ENCODE measurements at places on chromosomes 3 and 15.

- no peak for DNase-seq
These were observed 16.8 kb downstream of the GABRR3 start for GRCh38 chr3:98018301-98018700.

GRCh38 chr3:60228823-60229222 is 1022.4 kb downstream of the FHIT start:
- DNase-seq, result no peak

GRCh38 chr3:135513106-135514059 is 452.1 kb upstream of the PPP2R3A start:
- no peak for DNase-seq

GRCh38 chr3:59107856-59108815 is 58.3 kb upstream of the CFAP20DC start:
- DNase-seq, result no peak

DNA sequence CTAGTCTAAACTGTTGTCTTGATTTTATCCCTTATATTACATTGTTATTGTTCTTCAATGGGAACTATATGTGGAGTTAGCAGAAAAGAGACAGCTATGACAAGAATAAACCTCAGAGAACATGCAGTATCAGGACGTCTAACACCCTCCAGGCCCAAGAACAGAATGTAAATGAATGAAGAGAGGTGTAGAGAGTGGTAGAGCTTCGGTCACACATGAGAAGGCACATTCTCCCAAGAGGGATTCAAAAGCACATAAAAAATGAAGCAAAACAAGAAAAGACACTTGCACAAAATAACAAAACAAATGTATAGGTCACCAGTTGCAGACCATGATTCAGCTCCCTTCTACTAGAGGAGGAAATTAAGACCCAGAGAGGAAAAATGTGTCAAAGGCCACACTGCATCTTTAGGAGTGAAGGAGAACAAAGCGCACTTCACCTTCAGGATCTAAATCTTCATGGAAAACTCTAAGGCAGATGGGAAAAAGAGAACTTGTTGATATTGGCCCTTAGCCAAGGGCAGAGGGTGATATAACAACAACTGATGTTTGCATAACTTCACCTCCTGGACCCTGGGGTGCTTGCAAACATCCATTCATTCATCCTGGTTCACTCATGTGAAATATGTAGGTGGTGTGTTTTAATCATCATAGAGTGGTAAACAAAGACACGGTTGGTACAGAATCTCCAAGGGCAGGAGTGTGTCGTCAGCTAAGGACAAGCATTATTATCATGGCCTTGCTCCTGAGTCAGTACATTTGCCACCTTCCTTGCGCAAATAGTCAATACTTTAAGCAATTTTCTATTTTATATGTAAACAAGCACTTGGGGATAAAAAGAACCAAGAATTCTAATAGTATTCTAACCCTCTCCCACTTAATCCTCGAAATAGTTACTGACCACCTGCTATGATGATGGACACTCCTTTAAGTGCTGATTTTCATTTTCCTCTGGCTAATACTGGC is 8.8 kb downstream of the NEK10 start:
- DNase-seq, result no peak

DNA sequence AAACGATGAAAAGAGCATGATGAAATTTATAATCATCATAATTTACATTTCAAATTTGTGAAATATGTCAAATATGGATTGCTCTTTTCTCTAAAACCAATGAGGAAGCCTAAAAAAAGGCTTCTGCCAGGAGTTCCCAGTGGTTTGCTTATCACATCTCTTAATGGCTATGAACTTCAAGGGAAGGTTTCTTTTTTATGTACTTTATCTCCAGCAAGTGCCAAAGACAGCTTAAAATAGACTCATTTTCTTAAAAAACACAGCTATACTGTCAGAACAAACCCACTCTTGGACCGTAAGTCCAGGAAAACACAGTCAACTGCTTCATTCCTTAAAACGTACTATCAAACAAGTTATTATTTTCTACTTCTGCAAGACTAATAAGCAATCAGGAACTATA is 80.2 kb downstream of the DLG1 start:
- no peak for DNase-seq

GRCh38 chr3:11088831-11089230 is 65.5 kb upstream of the HRH1 start:
- no peak for DNase-seq

DNA sequence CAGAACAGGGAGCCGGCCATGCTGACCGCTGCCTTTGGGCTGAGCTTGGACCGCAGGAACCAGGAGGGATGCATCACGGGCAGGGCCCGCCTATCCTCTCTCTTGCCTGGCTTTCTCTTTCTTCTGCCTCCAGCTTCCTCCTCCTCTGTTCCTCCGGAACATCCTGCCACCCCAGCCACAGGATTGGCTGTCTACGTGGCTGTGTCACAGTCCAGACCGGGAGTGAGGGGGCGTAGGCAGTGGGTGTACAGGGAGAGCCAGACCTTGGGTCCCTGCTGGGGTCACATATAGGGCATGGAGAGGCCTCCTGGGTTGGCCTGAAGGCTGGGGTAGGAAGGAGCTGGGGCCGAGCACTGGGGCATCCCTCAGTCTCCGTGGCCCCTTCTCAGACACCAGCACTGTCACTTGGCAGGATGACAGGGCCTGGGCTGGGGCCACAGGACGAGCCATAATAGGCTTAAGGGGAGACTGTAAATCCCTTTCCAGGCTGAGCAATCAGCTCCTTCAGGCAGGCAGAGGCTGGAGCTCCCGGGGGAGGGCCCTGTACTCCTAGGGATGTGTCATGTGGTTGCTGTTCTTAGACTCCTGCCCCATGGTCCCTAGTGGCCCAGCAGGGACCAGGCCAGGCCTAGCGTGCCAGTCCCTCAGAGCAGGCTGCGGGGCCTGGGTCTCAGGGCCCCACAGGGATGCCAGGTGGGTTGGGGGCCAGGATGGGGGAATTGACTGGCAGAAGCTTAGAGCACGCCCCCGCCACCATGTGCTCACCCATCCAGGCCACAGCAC is 25.4 kb downstream of the LINGO1 start:
- no peak for DNase-seq

DNA sequence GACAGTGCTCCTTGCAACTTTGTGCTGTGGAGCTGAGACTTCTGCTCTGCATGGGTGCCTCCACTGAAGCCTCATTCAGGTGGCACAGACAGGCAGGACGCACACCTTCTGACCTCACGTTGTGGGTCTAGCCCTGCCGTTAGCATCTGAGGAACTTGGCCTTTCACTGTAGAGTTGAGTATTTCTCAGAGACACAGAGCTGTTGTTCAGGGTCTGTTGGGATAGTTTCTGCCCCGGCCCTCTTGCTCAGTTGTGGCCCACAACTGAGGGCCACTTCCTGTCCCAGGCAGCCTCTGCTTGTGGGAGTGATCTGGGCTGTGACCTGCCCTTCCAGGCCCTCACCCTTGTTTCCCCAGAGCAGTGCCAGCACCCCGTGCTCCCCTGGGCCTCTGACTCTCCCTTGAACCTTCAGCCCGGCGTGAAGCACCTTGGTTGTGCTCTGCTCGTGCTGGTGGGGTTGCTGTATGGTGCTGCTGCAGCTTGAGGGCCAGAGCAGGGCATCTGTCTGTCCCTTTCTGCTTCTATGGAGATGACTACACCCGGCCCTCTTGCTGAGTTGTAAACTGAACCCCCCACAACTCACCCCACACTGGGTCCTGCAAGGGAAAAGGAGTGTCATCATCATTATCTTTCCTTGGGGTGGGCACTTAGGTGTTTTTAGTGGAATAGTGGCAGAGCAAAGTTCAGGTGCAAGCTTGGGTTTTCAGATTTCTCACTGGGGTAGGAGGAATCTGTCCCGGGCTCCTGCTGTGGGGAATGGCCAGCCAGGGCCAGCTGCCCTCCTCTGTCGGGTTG is 11.7 kb downstream of the BAHD1 start:
- DNase-seq, result no peak

DNA sequence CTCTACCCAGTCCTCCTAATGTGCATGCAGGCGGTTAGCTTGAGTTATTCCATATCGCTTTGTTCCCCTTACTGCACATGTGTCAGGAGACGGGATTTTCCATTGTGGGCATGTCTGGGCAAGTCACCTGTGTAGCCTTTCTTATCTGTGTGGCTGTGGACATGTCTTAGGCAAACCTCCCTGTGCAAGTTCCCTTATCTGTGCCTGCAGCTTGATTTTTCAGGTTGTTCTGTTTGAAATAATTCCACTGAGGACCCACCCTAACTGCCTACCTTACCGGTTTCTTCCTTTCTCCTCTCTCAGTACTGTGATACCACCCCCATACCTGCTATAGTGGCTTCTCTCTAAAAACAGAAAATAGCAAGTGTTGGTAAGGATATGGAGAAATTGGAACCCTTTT is 113.6 kb downstream of the NEO1 start:
- DNase-seq, result no peak

DNA sequence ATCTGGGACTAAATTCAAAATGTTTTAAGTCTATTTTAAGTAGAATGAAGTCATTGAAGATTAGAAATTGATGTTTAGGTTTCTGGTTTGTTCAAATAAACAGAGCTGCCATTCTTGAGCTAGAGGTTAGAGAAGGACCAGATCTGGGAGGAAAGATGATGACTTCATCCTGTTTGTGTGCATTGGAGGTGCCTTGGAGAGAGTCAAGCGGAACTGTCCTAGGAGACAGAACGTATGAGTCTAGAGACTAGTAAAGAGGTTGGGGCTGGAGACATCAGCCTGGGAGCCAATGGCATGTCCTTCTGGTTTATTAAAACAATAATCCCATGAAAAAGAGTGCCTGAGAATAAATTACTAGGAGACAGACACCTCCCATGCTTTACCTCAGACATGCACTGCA is 303.4 kb downstream of the KBTBD8 start:
- no peak for DNase-seq

- no peak for DNase-seq
These were observed 16.2 kb downstream of the NCEH1 start for GRCh38 chr3:172694573-172695246.

DNA sequence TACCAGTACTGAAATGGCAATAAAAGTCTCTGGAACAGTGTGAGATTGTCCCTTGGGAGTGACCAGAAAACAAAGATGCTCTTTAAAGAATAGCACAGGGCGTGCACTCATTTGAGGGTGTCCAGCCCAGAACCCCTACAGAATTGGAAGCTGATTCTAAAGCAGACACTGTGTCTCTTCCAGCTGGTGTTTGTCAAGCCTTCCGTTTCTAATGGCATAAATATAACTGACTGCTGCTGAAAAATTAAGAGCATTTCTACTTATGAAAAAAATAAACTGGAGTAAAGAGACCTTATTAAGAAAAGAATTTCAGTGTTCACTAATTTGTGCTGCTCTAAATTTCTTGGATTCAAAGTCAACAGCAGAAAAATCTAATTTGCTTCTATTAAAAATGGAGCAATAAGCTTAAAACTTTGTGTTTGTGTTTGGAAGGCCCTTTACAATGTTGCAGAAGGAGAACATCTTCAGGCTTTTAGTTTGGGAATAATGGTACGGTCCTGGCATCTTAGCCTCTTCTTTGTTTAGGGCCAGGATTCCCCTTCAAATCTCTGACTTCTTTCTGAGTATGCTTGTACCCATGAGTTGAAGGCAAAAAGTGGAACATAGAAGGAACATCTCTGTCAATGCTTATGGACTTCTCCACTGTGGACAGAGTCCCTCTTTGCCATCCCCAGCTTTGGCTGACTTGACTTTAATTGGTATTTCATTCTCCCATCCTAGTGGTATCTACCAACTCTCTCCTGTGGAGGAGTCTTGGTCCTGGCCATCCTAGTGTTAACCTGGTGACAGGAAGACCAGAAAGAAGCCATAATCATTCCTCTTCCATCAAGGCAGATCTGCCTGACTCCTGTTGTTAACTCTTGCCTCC is 65.9 kb downstream of the THSD4 start:
- no peak for DNase-seq

- DNase-seq, result no peak
These were observed 35.5 kb upstream of the PLXNA1 start for GRCh38 chr3:126947429-126947828.

- no peak for DNase-seq
These were observed 295.3 kb downstream of the VPS13C start for GRCh38 chr15:61764981-61765380.

GRCh38 chr3:188853856-188854771 is 317.7 kb upstream of the TPRG1 start:
- DNase-seq, result no peak

DNA sequence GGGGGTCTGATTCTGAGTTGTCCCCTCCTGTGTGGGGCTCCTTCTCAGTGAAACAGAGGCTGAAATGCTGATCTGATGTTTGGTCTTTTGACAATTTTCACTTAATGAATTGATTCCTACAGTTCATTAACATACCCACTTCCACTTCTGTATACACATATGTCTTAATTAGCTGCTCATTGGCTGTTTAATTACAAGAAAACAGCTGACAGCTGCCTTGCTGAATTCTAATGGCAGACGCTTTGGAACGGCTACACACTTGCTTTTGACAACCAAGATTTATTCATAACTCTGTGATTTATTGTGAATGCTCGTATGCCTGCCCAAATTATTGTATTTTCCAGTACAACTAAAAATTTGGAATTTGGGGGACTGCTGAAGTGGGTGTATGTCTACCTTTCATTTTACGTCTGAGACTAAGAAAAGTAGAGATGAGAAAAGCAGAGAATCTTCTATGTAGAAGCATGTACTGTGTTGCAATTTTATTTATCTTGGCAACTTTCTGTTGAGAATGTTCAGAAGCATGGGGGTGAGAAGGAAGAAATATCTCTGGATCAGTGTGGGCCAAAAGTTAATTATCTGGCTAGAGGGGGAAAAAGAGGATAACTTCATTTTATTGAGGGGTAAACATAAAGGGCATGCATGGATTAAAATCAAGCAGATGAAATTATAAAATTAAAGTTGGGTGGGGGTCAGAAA is 46.5 kb upstream of the ICE2 start:
- DNase-seq, result no peak

GRCh38 chr3:120554812-120555606 is 41.1 kb upstream of the NDUFB4 start:
- no peak for DNase-seq

DNA sequence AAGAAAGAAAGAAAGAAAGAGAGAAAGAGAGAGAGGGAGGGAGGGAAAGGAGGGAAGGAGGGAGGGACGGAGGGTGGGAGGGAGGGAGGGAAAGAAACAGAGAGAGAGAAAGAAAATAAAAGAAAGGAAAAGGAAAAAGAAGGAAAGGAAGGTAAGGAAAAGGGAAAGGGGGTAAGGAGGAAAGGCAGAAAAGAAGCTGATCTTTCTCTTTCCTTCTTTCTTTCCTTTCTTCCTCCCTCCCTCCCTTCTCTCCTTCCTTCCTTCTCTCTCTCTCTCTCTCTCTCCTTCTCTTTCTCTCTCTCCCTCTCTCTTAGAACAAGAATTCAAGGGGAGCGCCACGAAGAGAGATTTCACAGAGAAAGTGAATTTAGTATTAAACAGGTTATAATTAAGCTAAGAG is 25.8 kb upstream of the TMCC1 start:
- DNase-seq, result no peak

- DNase-seq, result no peak
These were observed 145.1 kb downstream of the MAGI1 start for GRCh38 chr3:65893631-65894030.

DNA sequence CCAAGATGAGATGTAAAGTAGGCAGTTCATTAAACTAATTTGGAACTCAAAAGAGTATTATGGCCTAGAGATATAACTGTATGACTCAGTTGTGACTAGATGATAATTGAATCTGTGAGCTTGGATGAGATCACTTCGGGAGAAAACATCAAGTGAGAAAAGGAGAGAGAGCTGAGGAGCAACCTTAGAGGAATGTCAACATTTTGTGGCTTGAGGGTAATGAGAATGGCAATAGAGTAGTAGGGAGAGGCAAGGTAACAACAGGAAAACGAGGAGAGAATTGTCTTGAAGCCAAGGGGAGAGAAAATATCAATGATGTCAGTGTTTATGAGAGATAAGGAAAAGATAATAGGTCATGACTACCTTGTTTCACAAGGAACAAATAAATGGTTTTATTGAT is 580.2 kb downstream of the NLGN1 start:
- DNase-seq, result no peak

GRCh38 chr3:145889730-145890129 is 271.3 kb downstream of the PLOD2 start:
- no peak for DNase-seq
